ENCODE measurements at places on chromosomes 2 and 18. TPM values are rescaled to one million over a fixed set of nuclear protein-coding genes. Genes with fewer than 3 reads are reported as not detected.

Gene STEAP3
- 12.2 TPM for total RNA-seq

Gene GPR45
- total RNA-seq: not detected

Gene ARHGAP28
- 4.4 TPM for total RNA-seq

Gene IL1R1
- total RNA-seq: 17.3 TPM

Gene TMEM247
- not detected for total RNA-seq

Gene SLC5A7
- total RNA-seq: not detected

Gene ACTG2
- total RNA-seq: not detected

Gene PID1
- not detected for total RNA-seq

Gene EFEMP1
- 3,607 TPM for total RNA-seq

Gene SPHKAP
- total RNA-seq: not detected

Gene PARD6G
- 0.99 TPM for total RNA-seq

Gene ASB18
- total RNA-seq: not detected

Gene RAB31
- total RNA-seq: 30.8 TPM

Gene MFSD2B
- 0.35 TPM for total RNA-seq

Gene EML6
- 2.0 TPM for total RNA-seq

Gene TLX2
- total RNA-seq: not detected

Gene LINC00305
- not detected for total RNA-seq

Gene CD207
- total RNA-seq: not detected

Gene MYO7B
- 1.5 TPM for total RNA-seq

Gene SNORC
- total RNA-seq: 0.26 TPM

Gene ONECUT2
- under 0.01 TPM for total RNA-seq

Gene UGT1A7
- not detected for total RNA-seq

Gene PTPN4
- total RNA-seq: 43.3 TPM

Gene LOXL3
- total RNA-seq: 1.8 TPM

Gene ABCA12
- total RNA-seq: under 0.01 TPM

Gene SPP2
- not detected for total RNA-seq

Gene SERPINB12
- not detected for total RNA-seq

Gene CIDEA
- total RNA-seq: 0.20 TPM

Gene CKAP2L
- total RNA-seq: 10.3 TPM

Gene PTH2R
- not detected for total RNA-seq

Gene CAPN14
- total RNA-seq: 0.07 TPM

Gene EMILIN1
- total RNA-seq: 13.8 TPM

Gene NETO1
- total RNA-seq: not detected

Gene CYP1B1
- 0.07 TPM for total RNA-seq

Gene STPG4
- 0.11 TPM for total RNA-seq

Gene DCDC2C
- total RNA-seq: not detected

Gene ERLEC1
- 74.0 TPM for total RNA-seq

Gene PLB1
- 0.46 TPM for total RNA-seq

Gene POMC
- 0.28 TPM for total RNA-seq

Gene NT5C1B
- total RNA-seq: not detected

Gene CYS1
- total RNA-seq: 0.04 TPM
